Ureter (tissue), 1 donor: ENCODE measurements at places on chromosomes 6 and 20. TPM values are rescaled to one million over a fixed set of nuclear protein-coding genes. Genes with fewer than 3 reads are reported as not detected.

Gene RIMS1
- 5.2 TPM for total RNA-seq

Gene C6orf132
- total RNA-seq, result 69.3 TPM

Gene ELMO2
- total RNA-seq, result 60.4 TPM

Gene TSHZ2
- total RNA-seq, result 23.3 TPM

Gene LY86
- 1.8 TPM for total RNA-seq

Gene LY6G6D
- total RNA-seq, result not detected

GRCh38 chr6:119343167-119343566 lies 6.4 kb downstream of the MAN1A1 start:
- no peak for DNase-seq

DNA sequence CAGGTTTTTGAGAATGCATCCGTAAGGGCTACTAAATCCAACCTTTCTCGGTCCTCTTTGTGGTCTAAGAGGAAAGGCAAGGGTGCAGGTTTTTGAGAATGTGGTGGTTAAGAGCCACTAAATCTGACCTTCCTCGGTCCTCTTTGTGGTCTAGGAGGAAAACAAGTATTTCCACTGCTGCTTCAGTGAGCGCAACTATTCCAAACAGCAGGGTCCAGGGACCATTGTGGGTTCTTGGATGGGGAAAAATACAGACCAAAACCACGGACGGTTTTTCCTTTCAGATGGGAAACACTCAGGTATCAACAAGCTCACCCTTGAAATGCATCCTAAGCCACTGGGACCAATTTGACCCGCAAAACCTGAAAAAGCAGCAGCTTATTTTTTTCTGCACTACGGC lies 21.9 kb downstream of the BTBD9 start:
- DNase-seq, result no peak

DNA sequence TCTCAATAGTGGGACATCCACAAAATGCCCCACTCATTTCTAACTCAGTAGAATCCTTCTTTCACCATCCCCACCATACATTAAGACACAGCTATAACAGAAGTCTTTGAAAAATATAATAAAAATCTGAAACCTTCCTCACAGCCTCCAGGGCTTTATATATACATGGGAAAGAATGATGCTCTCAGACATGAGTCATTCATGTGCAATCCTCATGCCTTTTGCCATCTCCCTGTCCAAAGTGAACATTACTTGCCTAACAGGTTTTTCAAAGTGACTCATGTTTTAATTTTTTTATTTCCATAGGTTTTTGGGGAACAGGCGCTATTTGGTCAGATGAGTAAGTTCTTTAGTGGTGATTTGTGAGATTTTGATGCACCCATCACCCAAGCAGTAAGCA lies 162.7 kb downstream of the RALGAPA2 start:
- no peak for DNase-seq

DNA sequence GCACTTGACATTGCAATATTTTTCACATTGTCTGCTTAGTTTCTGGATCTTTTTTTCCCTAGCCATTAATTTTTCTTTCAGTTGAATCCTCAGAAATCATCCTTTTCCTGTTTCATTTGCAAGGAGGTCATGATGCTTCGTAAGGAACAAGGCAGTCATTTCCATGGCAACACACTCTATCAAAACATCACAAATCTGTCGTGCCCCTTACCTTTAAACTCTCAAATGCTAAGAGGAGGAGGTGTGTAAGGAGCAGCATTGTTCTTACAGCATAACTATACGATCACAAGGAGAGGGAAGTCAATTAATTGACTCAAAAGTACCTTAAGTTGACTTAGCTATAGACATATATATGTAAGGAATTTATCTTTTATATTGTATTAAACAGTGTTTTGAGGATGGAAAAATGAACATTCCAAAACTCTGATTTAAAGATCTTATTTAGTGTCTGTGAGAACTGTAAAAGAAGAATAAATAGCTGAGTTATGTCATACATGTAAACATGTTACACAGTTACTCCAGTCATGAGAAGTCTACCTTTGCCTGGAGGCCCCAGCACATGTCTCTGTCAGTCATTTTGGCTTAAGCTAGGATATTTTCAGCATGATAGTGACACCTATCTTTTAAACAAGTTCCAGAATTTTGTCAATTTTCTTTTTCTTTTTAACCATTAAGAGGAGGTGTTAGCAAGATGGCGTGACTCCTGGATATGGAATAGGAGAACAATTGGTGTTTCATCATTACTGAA lies 41.6 kb downstream of the CDKAL1 start:
- DNase-seq, result no peak

DNA sequence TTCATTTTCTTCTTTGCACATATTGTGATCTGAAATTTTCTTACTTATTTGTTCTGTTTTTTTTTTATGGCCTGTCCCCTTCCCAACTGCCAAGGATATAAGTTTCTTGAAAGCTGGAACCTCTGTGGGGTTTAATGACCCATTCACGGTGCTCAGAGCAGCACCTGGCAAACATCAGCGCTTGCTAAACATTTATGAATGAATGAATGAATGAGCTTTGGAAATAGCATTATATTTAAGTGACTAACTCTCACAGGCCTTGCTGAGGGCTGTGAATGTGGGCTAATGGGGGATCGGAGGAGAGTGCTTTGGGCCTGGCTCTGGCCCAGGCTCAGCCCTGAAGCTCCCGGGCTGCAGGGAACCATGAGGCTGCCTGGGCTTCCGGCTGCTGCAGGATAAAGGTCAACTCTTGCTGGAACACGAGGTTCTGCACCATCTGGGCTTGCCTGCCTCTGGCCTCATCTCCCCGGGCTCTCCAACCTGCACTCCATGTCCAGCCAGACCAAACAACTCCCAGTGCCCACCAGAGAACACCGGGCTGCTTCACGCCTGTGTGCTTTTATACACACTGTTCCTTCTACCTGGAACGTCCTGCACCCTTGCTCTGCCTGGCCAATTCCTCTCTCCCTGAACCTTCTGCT lies 14.6 kb upstream of the ARMC12 start:
- DNase-seq, result no peak

DNA sequence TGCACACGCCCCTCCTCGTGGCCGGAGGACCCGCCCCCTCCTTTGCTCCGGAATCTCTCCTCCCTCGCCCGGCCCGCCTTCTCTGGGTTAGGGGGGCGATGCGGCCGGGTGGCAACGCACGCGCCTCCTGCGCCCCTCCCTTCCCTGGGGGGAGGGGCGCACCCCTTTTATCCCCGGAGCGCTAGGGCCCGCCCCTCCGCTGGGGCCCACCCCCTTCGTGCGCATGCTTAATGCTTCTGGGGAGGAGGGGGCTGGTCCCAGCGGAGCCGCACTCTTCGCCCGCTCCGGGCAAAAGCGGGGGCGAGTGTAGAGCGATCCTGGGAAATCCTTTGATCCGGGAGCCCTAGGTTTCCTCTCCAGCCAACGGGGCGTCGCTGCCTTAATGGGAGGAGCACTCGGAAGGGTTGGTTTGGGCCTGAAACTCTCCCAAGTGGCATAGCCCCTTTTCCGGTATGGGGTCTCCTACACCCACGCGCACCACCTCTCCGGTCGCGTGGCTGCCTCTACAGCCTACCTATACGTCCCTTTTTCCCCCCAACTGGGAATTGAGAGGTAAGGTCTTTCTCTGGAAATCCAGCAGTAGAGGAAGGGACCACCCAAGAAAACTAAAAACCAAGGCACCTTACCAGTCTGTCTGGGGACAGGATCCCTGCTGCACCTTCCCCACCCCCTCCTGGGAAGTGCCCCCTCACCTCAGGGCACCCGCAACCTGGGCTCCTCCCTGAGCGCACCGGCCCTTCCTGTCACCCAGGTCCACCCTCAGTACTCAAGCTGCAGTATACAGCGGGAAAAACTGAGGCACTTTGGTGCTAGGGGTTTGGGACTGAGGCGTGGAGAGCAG lies 2.1 kb downstream of the SOX12 start:
- DNase-seq, result peak; percentile 89

GRCh38 chr20:20816969-20817755 lies 104.7 kb upstream of the RALGAPA2 start:
- DNase-seq, result no peak

DNA sequence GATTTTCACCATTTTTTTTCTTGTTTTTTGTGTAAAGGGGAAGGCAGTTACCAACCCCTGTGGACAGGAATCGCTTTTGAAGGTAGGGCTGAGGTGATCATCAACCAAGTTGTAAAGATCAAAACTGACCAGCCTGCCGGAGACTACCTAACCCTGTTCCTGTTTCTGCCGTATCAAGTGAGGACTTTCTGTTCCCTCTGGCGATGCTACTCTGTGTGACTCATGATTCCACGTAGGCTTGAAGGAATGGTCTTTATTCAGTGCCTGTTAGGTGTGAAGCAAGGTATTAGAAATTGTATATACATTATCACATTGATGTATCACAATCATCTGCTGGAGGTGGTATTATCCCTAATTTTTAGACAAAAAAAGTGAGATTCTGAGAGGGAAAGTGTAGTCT lies 161.3 kb downstream of the SOX4 start:
- DNase-seq, result no peak

GRCh38 chr6:106787327-106788196 lies 158.2 kb downstream of the QRSL1 start:
- DNase-seq, result no peak

DNA sequence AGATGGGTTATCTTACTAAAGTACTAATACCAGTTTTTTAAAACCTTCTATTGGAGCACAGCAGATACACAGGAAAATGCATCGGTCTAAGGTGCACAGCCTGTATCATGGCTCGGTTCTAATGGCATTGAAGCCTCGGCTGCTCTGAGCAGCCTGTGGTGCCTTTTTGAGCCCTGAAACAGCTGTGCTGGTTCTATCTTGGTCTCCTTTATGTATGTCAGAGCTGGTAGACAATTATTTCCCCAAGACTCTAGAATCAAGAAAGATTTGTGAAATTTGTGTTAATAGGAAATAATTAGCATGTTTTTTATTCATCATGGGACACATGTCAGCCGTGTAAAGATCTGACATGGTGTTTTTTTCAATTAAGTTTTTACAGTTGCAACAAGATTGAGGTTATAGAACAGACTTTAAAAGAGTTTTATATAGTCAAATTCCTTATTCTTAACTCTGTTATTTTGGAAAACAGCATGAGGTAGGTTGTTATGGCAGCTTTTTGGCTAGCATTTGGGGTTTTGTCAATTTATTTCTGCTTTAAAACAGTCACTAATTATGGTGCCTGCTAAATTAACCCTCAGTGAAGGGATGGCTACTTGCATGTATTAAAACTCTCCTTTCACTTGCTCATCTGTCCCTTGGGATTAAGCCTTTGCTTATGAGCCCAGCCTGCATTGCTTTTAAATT lies 40.3 kb upstream of the C20orf144 start:
- DNase-seq, result no peak

DNA sequence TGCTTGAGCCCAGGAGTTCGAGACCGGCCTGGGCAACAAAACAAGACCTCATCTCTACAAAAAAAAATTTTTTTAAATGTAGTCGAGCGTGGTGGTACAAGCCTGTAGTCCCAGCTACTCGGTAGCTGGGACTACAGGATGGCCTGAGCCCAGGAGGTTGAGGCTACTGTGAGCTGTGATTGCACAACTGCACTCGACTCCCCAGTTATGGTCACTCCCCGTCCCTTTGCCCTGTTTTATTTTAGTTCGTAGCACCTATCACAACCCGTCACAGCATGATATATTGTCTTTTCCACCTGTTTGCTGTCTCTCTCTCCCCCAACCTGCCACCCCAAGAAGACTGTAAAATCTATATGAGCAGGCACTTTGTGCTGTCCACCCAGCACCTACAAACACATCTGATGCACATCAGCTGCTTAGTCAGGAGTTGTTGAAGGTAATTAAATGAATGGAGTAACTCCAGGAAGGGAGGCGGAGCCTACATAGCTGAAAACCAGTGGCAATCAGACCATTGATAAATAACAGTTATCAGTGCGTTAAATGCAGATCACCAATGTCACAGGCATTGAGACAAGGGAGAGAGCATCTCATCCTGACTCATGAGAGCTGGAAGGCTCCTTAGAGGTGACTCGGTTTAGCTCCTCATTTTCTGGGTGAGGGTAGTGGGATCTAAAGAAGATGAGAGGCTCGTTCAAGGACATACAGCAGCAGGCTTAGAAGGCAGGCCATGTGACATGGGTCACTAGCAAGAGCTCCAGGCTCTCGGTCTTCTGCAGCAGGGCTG lies 14.4 kb upstream of the XRN2 start:
- no peak for DNase-seq

GRCh38 chr6:4856785-4857184 lies 80.6 kb downstream of the CDYL start:
- DNase-seq, result no peak

- no peak for DNase-seq
Measured at GRCh38 chr20:58463256-58463655, 51.9 kb downstream of the APCDD1L start.
